SK-N-SH (cell line): ENCODE measurements at places on chromosomes 16 and 17.

DNA sequence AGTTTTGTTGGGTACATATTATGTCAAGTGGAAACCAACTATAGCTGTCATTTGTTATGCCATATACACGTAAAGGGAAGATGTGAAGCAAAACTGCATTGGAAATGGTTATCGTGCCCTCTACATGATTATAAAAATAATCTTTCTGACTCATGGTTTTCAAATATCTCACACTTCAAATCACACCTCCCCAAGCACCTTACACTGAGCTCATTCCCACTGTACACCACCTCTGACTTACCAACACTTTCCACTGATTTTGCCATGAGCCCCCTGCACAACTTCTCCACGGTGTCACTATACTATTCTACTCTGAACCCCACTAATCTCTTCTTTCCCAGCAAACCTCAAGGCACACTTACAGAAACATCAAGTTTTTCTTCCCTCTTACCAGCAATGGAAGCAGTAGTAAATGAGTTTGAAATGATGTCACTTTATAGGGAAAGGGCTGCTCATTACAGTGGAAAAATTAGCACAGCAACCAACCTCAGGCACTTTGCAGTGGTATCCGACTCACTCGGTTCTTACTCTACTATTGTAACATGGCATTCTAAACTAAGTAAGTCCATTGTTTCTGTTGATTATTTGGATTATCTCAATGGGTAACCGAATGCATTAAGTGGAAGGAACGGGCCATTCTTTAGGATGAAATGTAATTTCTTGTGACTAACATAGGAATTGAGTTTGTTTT, 18.7 kb downstream of the ZNF821 start:
- DNase-seq = no peak

DNA sequence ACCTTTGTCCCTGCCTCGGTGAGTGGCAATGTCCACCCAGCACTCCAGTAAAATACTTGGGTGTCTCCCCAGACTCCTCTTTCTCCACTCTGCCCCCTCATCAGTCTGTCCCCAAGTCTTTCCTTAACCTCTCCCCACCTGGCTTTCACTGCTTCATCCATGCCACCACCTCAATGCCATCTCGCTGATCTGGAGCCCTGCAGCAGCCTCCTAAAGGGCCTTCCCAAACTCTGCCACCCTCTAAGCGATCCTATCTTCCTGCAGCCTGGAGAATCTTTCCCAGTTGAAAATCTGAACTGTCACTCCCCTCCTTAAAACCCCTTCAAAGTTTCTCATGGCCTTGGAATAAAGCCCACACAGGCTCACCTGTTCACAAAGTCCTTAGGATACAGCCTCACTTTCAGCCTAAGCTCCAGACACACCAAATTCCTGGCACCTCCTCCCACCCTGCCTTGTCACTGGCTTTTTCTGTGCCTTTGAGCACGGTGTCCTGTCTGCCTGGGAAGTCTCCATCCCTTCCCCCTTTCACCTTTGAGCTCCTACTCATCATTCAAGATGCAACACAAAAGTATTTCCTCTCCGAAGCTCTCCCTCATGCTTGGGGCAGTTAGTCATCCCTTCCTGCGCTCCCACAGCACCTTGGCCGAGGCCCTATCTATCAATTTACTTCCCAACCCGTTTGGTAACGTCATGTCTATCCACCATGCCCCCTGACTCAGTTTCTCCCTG, 2.8 kb downstream of the WNK4 start:
- DNase-seq = no peak

DNA sequence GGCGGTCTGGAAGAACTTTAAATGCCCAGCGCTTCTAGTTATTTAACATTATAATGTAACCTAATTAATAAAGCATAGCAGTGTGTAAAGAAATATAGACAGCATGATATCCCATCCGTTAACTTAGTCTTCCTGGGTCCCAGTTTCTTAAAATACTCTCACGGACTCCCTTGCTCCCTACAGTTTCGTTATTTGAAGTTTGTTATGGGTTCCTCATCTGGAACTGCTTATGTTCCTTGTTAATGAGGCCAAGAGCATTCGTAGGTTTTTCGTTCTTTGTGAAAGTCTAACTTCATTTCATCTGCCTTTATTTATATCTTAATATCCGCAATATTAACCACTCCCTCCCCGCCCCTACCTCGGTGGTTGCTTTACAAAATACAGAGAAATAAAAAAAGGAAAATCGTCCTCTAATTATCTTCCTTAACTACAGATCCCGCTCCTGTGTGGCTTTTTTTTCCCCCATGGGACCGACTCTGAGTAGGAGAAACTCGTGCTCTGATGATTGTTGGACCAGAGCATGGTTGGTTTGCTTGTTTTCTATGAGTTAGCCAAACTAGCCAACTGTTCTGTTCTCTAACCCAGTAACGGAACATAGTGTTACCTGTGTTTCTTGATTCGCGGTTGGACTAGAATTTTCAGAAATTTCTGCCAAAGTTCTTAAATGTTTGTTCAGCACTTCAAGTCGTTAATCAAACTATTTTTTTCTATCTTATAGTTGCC, 863 bp downstream of the ADPRM start:
- peak; percentile 30 for DNase-seq

GRCh38 chr16:14462811-14463210, 167.2 kb downstream of the PARN start:
- DNase-seq = no peak

DNA sequence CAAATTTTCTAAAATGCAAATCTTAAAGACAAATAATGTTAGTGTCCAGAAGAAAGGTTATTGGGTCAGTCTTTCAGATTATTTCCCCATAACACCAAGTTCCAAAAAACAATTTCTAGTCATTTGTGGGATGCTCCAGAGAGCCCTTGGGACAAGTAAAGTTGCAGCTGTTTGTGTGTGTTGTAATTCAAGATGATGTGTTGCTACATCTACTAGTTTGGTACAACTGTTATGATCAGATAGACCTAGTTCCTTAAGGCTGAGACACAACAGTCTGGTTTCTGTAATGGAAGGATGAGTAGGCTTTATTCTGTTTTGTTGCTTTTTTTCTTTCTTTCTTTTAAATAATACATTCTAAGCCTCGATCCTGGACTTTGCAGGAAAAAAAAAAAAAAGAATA, 41.9 kb downstream of the PIGL start:
- no peak for DNase-seq

DNA sequence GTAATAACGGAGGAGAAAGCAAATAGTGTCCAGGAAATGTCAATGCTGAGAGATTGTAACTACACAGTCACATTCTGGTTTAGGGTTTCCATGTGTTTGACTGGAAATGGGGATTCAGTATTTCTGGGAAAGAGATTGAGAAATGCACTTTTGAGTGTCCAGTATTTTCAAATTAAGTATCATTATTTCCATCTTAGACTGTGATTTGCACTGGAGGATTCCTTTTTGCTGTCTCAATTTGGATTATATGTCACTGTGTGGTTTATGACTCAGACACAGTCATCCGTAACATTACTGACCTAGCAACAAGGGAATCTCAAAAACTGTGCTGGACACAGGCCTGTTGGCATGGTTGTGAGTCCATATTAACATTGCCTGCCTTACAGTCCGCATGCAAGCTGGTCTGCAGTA, 681.4 kb downstream of the CDH11 start:
- DNase-seq = no peak

DNA sequence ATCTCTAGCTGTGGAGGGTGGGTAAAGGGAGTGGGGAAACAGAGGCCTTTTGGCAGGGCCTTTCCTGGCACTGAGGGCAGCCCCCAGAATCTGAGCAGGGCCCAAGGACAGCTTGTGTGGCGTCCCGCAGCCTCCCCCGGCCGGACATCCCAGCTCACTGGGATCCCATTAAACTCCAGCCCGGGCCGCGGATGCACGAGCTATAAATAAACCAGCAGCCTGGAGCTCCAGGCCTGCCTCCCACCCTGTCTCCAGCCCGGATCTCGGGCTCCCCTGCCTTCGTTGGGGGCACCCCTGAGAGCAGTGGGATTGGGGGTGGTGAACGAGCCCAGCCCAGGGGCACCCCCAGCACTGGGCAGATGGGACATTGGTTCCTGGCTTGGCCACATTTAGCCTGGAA, 13.8 kb upstream of the AATK start:
- no peak for DNase-seq

DNA sequence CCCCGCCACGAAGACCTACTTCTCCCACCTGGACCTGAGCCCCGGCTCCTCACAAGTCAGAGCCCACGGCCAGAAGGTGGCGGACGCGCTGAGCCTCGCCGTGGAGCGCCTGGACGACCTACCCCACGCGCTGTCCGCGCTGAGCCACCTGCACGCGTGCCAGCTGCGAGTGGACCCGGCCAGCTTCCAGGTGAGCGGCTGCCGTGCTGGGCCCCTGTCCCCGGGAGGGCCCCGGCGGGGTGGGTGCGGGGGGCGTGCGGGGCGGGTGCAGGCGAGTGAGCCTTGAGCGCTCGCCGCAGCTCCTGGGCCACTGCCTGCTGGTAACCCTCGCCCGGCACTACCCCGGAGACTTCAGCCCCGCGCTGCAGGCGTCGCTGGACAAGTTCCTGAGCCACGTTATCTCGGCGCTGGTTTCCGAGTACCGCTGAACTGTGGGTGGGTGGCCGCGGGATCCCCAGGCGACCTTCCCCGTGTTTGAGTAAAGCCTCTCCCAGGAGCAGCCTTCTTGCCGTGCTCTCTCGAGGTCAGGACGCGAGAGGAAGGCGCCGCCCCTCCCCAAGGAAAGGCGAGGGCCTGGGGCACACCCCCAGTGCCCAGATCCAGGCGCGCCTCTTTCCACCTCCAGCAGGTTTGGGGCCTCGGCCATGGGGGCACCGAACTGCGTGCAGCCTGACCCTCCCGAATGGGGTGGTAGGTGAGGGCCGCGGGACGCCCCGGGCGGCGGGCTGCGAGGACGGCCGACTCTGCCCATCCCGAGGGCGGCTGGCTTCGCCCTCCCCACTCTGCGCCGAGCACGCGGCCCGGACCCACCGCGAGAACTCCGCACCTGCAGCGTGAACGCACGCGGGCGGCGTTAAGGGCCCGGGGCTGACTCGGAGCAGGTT, 664 bp downstream of the HBQ1 start:
- peak; percentile 95 for DNase-seq

GRCh38 chr17:45852535-45853297, 8.0 kb downstream of the SPPL2C start:
- DNase-seq = peak; percentile 84
